ENCODE measurements at places on chromosomes 3 and 15.

DNA sequence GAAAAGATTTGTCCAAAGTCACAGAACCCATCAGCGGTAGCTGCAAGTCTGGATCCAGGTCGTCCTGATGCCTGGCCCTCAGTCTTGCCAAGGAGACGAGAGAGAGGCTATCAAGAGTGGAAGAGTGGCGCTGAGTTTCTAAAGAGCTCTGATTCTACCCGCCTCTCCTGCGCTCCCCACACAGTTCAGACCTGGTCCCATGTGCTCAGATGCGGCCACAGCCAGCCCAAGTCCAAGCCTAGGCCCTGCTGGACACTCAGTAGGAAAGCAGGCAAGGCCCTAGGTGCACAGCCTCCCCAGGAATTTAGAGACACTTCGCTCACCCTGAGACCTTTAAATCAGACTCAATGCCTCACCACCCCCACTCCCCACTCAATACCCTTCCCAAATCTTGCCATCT lies 32.4 kb downstream of the CCDC12 start:
- no peak for DNase-seq

- no peak for DNase-seq
These were observed 14.8 kb upstream of the ZNF774 start for GRCh38 chr15:90337256-90337655.

- DNase-seq: no peak
These were observed 7.2 kb downstream of the CD276 start for GRCh38 chr15:73691396-73691795.

- no peak for DNase-seq
These were observed 105.2 kb downstream of the LRIG1 start for GRCh38 chr3:66395635-66396034.

GRCh38 chr15:98812716-98813446 lies 164.5 kb downstream of the IGF1R start:
- DNase-seq: no peak

DNA sequence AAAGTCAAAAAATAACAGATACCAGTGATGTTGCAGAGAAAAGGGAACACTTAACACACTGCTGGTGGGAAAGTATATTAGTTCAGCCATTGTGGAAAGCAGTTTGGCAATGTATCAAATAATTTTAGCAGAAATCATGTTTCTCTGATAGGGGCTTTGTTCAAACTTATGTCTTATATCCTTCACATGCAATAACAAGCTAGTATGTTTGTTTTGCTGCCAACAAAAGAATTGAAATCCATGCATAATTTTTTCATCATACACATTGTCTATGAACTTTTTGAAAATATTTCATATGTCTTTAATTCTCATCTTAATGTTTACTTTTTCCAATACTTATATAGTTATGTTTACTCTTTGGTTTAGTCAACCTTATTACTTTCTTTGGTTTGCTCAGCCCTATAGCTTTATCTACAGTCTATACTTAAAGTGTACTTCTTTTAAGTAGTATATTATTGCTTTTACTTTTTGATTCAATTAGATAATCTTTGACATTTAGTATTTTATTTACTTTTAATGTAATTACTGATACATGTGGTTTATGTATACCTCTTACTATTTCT lies 639.6 kb upstream of the CBLB start:
- no peak for DNase-seq

DNA sequence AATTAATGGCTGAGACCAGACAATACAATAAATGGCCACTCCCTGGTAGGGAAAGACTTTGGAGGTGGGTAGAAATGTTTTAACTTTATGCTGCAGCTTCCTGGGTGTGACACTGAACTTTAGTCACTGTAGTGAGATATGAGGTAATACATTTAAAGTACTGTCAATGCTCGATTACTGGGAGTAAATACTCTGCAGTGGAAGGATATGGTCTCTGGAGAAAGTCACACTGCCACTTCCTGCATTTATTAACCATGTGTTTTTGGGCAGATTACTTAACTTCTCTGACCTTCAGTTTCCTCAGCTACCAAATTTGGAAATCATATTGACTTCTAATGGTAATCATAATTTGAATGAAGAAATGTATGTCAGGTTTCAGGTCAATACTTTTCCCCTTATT lies 317.1 kb upstream of the TGFBR2 start:
- no peak for DNase-seq

DNA sequence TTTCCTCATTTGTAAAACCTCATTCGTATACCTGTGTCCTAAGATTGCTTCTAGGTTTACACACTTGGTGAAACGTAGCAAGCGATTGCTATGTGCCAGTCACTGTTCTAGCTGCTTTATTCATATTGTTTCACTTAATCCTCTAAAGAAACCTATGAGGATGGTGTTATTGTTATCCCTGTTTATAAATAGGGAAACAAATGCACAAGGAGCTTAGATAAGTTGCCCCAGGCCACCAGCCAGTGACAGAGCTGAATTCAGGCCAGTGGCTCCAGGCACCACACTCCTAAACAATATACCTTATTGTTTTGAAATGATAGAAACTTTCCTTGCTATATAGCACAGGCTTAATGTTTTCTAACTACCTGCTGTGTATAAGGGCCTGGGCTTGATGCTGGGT lies 44.0 kb downstream of the LPP start:
- DNase-seq: no peak

- no peak for DNase-seq
These were observed 56.3 kb upstream of the PSMD6 start for GRCh38 chr3:64079369-64080150.

DNA sequence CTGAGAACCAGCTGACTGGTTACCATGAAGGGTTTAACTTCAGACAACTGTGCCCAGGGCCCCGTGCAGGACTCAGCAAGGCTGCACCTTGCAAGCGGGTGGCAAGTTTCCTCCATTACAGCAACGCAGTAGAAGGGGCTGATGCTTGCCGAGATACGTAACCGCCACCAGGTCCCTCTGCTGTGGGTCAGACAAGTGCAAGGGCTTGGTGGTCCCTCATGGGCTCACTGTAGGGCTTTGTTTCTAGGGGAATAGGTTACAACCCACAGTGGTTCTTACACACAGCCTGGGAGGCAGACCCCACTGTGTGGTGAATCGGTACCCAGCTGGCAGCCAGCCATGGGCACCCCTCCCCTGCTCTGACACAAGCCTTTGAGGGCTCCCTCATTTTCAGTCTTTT lies 15.5 kb upstream of the SNRPA1 start:
- no peak for DNase-seq

DNA sequence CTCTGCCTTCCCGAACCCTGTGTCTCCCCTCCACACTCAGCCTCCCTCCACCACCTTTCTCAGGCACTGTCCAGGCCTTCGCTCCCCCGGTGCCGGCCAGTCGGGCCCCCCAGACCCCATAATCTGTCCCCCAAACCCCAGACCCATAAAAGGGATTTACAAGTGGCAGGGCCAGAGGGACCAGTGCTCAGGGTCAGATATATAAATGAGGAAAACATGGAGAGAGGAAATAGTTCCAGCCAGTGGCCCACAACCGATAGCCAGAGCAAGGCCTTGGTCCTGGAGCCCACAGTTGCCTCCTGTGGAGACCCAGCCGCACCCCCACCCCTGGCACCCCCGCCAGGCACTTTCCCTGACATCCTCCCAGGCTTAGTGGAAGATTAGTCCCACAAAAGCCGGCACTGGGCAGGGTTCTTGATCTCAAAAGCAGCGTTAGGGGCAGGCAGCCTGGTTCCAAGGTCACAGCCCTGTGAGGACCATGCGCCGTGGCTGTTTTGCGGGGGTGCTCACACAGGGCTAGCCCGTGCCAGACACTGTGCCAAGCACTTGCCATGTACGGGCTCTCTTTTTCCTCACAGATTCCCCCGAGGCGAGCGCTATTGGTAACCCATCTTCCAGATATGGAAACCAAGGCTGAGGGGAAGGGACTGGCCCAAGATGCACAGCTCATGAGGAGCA lies 1.1 kb upstream of the PLXND1 start:
- no peak for DNase-seq

DNA sequence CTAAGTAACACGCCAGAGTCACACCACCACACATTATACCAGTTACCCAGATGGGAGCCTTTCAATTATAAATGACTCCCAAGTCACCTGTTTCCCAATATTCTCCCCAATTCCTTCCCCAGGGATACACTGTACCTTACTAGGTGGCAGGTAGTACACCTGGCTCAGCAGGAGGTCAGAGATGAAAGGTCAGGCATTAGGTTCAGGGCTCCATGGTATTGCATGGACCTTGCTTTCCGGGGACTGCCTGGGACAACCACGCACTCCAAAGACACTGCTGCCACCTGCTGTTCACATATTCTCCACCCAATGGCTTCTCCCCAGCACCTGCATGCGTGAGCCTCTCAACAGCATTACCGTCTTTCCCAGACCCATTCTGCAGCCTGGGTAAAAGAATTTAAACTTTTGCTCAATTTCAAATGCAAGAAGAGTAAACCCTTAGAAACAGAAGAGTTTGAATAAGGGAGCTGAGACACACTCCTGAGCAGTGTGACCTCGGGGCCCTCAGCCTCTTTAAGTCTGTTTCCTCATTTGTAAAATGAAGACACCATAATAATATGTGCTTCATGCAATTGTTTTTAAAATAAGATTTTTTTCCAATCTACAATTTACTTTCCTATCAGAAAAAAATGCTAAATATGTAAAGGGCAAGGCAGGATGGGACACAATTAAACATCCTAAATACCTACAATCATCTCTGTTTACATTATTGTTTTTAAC lies 28.0 kb upstream of the LACTB start:
- DNase-seq: peak; percentile 73

DNA sequence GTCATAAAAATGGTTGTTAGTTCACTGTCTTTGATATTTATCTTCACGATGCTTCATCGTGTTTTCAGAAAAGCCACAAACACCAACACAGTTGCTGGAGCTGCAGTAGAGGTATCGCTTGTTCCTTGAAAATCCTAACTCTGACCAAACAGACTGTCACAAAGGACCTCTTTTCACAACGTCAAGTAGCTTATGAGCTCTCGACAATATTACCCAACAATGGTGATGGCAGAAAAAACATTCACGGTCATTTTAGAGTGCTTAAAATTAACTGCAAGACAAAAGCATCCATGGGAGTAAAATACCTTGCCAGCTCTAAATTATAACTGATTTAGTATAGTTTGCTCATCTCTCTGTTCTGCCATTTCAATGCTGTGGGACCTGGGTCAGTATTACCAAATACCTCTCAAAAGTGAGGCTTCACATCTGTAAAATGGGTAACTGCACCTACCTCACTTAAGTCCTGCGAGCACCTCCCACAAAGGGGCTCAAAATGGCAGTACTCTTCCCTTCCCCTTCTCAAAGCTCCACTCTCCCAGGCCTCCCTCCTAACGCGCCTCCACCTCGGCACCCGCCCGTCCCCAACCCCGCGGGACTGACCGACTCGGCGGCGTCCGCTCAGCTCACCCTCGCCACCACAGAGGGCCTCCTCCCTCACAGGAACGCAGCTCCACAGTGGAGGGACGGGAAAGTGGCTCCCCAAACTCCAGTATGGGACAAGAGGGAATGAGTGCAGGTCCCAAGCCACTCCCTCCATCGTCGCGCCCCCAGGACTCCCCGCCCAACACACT lies 546 bp downstream of the TRIM59 start:
- peak; percentile 66 for DNase-seq

DNA sequence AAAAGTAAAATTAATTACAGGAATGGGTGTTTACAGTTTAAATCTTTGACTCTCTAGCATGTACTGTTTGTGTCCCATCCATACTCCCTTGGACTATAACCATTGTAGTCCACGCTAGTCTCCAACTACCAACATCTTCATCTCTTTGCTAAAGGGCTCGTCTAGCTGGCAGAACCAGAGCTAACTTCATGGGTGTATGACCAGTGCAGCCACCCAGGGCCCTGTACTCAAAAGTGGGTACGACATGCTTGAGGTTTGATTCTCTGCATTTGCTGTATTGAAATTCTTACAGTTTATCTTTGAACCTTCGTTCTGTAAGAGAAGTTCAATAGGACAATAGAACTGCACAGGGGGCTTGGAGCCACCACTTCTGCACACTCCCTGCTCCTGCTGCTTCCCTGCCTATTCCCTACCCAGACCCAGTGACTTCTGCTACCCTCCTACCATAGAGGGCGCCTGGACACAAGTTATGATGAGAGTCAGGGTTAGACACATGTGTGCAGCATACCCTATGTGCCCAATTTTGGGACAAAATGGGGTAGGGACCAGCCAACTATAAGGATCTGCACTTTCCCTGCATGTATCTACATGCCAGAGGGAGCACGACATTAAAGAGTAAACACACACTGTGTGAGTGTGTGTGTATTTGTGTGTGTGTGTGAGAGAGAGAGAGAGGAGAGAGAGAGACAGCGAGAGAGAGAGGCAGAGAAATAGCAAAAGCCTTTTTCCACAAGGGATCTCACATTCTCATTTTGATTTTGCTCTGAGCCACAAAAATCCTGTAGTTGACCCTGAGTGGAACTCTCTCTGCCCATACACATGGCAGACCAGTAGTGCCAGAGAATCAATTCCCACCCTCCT lies 59.0 kb upstream of the NECTIN3 start:
- DNase-seq: peak; percentile 18

DNA sequence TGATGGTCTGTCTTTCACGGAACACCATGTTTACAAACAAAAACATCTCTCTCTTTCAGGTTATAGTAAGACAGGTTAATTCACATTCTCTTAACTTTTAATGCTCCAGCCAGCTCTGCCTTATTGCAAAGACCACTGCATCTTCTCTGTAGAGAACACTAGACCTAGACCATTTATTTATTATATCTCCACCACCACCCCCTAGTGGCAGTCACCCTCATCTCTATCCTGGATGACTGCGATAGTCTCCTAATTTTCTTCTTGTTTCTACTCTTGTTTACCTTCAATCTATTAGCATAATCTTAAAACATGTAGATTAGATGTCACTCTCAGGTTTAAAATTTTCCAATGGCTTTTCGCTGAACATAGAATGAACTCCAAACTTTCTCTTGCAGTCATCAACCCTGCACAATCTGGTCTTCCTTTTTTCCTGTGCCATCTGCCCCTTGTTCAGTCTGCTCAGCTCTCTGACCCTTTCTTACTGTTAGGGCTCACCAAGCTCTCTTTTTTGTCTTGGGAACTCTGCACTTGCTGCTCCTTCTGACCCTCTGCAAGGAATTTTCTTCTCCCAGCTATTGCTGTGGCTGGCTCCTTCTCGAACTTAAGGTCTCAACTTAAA lies 155.6 kb downstream of the SQOR start:
- peak; percentile 10 for DNase-seq

DNA sequence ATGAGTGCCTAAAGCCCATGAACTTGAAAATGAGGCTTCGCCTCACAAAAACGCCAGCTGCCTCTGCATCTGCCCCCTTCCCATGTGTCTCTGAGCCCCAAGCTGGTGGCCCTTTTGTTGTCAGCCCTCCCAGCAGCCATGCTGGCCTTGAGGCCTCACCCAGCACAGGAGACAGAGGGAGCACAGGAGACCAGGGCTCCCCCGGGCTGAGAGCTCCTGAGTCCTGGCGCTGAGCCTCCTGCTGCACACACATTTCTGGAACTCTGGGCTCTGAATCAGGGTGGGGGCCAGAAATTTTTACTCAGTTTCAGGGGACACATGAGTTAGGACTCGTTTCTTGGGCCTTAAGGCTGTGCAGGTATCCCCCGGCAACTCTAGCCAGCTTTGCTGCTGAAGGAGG lies 56.4 kb upstream of the ACAD9 start:
- no peak for DNase-seq

DNA sequence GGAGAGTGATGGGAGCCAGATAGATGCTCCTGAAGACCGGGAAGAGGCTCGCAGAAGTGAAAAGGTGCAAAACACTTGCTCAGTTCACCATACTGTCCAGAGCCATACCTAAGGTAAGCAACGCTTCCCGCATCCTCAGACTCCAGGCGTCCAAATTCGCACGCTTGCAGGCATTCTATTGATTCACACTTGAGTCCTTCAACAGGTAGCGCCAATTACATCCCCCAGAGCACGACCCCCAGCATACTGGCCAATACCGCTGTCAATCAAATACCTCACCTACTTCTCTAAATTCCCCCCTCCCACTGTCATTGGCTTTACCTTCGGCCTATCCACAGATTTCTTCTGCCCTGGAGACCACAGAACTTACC lies 361 bp upstream of the STXBP5L start:
- no peak for DNase-seq
